T-helper 2 cell (primary cell): ENCODE measurements at places on chromosomes 1 and 21.

DNA sequence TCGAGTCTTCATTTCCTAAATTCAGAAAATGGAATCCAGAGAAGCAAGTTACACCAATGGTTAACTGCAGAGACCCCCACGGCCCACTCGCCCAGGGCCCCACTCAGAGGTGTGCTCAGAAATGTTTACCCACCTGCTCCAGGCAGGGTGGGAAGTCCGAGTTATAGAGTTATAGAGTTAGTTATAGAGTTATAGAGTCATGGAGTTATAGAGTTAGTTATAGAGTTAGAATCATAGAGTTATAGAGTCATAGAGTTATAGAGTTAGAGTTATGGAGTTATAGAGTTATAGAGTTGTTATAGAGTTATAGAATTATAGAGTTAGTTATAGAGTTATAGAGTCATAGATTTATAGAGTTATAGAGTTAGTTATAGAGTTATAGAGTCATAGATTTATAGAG is 31.7 kb downstream of the UBASH3A start:
- no peak for DNase-seq

DNA sequence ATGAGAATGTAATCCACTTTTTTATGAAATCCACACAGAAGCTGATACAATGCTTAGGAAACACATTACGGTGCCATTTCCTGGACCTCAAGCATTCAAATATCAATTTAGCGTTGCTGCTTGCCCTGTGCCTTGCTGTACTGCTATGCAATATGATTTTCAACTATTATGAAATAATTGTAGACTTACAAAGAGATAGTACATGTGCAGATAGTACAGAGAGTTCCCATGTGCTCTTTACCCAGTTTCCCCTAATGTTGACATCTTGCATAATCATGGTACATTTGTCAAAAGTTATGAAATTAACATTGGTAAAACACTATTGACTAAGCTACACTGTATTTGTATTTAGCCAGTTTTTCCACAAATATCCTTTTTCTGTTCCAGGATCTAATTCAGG is 37.7 kb upstream of the PTBP2 start:
- DNase-seq = no peak

DNA sequence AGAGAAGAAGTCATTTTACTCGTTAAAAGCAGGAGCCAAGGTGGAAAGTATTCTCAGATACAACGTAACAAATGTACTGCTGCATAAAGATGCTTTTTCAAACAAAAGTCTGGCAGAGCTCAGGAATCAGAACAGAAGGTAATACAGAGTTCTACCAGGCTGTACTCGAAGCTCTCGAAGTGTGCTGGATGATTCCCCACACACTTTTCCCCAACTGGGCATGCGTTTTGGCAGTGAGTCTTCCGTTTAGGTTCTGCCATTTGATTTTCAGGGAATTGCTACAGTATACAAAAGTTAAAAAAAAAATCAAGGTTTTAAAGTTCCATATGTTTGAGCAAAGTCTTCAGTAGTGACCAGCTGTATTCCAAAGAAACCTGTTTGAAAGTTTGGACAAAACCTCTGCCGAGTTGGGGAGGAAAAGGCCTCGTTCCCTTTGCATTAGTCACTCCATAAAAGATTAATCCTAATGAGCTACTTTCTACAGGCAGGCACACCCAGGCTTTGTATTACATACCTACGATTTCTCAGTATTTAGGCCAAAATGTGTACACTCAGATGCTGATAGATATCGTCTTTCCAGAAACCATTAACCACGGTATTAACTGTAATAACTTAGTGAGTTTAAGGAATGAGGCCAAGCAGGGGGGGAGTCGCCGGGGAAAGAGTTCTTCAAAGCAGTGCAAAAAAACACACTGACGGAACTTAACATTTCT is 477.1 kb downstream of the LMO4 start:
- DNase-seq = no peak

GRCh38 chr1:52424231-52424636 is 19.8 kb downstream of the PRPF38A start:
- peak; percentile 91 for DNase-seq

GRCh38 chr1:47137925-47138615 is 829 bp downstream of the CYP4A22 start:
- no peak for DNase-seq

DNA sequence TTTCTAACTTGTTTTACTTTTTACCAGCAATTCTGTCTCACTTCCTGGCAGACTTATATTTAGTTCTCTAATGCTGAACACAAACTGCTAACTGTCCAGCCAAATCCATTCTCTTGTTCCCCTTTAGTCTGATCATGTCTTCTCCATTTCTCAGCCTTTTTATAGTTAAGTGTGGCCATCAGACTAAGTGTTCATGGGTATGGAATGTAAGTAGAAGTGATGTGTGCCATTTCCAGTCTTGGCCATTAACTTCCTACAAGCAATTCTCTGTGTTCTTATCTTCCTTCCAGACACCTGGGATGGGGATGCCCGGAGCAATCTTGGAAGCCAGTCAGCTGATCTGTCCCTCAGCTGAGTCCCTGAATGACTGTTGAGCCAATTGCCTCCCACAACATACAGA is 165.8 kb downstream of the ST6GALNAC3 start:
- DNase-seq = no peak

DNA sequence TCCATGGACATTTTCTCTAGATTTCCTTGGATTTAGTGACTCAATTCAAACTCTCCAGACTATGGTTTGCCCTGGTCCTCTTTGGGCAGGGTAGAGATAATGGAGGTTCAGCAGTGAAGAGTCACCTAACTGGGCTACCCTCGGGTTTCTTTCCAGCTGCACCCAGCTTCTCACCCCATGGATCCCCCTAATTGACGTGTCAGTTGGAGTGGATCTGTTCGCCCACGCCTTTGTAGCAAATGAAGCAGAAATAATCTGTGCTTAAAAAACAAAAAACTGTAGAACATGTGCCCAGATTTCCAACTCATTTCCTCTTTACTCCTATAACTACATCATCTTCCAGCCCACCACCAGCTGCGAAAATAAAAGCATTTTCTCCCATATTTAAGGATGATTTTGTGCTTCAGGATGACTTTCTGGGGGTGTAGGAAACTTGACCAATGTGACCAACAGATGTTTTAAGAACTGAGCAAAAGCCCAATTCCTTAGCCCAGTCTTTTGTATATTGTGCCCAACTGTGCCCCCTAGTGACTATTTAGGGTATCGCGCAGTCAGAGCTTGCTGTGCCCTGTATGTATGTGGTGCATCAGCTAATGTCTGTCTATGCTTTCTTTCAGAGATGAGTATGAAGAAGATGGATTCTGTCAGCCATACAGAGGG is 66.5 kb upstream of the UBE2U start:
- DNase-seq = no peak

DNA sequence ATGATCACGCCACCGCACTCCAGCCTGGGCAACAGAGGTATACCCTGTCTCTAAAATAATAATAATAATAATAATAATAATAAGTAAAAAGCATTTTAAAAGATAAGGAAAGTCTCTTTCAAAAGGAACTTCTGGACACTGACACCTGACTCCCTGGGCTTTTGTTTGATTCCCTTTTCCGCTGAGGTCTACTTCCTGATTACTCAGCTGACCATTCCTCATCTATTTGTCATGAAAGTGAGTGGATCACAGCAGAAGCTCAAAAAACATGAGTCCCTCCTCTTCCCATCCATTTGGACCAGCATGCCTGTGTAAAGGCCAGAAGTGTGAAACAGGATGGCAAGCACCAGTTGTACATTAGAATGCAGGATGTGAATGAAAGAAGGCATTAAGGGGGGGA is 61.1 kb upstream of the FBXO28 start:
- DNase-seq = no peak

DNA sequence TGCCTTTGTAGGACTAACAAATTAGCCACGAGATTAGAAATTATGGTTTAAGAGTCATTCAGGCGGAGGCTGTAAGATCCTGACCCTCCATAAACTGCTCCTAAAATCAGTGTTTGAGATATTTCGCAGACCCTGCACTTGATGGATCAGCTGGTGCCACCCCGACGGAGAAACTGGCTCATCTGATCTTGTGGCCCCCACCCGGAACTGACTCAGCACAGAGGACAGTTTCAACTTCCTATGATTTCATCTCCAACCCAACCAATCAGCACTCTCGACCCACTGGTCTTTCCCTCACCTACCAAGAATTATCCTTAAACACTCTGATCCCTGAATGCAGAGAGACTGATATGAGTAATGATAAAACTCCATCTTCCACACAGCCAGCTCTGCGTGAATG is 3.7 kb upstream of the JAM2 start:
- DNase-seq = no peak

DNA sequence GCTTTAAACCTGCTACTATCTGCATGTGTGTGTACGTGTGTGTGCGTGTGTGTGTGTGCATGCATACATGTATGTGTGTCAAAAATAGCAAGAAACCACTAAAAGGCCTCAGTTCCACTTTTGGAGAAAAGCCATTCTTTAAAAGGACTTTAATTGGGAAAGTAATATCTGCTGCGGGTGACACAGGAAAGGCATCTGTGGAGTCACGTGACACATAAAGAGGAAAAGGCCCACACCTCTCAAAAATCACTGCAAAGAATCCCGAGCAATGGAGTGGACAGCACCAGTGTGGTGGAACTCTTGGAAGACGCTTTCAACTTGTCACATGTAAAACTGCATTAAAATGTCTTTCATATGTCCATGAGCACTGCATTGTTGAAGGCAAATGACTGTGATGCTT is 63.6 kb downstream of the DSCAM start:
- DNase-seq = no peak
